Mucosa of descending colon (tissue), 3 donors: ENCODE measurements at places on chromosomes 5 and 9.

DNA sequence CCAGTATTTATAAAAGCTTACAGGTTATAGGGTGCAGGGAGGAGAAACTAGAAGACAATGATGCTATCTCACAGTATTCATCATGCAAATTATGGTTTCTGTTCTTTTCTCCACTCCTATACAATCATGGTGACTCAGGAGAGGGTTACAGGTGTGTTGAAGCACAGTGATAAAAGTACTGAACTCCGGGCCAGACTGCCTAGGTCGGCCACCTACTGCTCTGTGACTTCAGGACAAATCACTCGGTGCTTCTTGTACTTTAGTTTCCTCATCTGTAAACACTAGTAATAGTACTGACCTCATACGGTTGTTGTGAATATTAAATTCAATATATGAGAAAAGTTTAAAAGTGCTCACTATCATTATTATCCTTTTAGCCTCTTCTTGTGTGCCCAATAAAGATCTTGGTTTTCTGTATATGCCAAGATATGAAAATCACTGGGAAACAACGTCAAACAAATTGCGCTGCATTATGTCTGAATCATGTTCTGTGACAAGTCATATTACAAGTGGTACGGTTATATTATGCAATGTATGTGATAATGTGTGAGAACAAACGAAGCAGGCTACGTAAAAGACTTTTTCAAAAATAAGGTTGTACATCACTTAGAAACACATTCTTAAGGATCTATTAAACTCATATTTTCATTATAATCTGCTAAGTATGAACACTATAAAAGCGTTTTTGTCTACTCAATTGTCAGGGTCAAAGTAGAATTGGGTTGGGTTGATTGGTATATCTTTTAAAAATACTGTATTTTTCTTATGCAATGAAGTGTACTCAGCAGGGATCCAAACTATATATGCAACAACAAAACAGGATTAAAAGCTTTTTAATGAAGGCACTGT is 153.3 kb downstream of the EFNA5 start:
- DNase-seq = no peak

DNA sequence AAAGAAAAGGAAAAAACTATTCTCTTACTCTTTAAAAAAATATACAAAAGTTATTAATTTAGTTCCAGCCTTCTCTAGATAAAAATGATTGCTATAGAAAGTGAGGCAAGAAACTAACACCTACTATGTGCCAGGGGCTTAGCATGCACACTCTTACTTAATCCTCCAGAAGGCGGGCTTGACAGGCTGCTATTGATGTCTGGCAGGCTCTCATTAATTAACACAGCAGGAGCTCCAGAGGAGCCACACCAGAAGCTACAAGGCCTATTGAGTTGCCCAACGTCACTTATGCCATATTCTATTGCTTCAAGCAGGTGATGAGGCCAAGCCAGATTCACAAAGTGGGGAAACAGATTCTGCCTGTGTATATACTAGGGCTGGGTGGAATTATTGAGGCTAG is 54.6 kb upstream of the CLINT1 start:
- no peak for DNase-seq

- DNase-seq = no peak
These were observed 138.1 kb downstream of the EMB start for GRCh38 chr5:50302815-50303490.

- DNase-seq = no peak
These were observed 31.1 kb downstream of the TRIO start for GRCh38 chr5:14174230-14174636.
